ENCODE measurements at places on chromosomes 12 and 14.

DNA sequence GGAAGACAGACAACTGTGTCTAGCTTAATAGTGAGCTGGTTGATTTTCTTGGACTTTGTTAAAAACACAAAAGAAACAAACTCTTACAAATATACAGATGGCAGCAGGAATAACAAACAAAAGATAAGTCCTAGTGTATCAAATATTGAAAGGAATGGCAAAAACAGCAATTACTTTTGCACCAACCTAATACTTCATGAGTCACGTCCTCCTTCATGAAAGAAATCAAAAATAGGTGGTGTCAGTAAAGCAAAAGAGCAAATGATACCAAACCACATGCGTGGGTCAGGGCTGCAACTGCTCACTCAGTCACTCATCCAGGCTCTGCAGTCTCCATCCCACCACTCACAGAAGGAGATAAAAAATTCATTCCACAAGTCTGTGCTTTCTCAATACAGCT lies 11.8 kb downstream of the ATG14 start:
- no peak for DNase-seq

- peak; percentile 94 for DNase-seq
Measured at GRCh38 chr14:73886449-73887317, at the start of gene ZNF410. ZNF410 (plus strand) TSS chr14:73886859; CDS start chr14:73892176, 5,317 bp downstream.

- DNase-seq, result no peak
Measured at GRCh38 chr12:7601406-7601805, 64.3 kb downstream of the APOBEC1 start.

DNA sequence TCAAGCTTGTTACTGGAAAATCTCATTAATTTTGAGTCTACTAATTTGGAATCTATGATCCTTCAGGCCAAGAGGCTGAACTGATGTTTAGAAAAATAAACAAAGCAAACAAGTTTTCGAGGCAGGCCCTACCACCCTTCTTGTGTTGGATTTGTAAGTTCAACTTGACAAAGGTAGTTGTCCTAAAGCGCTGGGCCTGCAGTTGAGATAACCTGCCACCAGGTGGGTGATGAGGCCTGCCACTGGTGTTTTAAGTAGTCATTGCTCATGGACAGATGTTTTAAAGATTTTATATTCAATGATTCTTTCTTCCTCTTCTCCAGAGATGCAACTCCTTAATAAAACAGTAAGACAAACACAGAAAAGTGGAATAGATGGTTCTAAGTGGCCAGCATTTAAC lies 19.4 kb downstream of the ACVRL1 start:
- DNase-seq, result no peak

DNA sequence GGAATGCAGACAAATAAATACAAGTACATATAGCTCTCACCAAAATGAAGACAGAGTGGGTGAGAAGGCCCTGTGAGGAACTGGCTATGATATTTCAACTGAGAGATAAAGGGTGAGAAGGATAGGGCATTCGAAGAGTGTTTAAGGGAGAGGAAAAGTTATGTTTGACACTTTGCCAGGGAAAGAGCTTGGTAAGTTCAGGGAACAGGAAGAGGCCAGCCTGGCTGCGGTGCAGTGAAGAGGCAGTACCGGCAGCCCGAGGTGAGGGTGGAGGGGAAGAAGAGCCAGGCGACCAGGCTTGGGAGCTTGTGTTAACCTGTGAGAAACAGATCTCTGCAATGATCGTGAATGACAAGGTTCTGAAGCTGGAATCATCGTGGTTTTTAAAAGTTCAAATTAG lies 84.7 kb upstream of the RFX4 start:
- DNase-seq, result no peak

DNA sequence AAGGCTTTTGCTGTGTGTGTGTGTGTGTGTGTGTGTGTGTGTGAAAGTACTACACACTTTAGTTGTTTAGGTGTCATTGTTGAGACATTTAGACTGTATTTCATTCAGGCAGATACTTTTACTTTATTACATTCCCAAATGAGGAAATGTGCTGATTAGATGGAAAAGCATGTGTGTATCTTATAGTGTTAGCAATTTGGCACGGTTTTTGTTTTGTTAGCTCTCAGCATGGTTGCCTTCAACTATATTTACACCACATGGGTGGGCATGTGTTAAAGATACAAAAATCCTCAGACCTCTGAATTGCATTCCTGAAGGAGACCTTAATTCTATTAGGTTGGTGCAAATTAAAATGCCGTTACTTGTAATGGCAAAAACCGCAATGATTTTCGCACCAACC lies 879.5 kb downstream of the DIO2 start:
- no peak for DNase-seq

Measured in AG04450 (cell line).